ENCODE measurements at places on chromosomes 2 and 18.

DNA sequence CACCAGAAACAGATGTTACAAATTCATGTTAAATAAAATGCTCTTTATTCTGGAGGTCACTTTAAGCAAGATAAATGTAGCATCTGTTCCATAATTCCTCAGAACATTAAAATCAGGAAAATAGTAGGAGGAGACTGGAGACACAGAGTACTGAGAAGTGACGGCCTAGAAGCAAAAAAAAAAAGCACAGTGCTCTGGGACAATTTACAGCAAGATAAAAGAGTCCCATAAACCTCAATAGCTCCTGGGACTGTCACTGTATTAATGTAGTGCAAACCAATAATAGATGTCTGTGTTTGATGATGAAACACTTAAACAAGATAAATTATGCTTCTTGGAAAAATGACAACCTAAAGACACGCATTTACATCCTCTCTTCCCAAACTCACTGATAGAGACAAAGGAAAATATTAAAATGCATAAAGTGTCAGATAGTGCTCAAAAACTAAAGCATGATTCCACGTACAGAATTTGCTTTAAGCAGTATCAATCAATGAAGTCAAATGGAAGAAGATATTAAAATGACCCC lies 338.8 kb upstream of the REG3G start:
- DNase-seq, result no peak

GRCh38 chr2:238846628-238847418 lies 1.1 kb upstream of the TWIST2 start:
- DNase-seq, result peak; percentile 15

- DNase-seq, result no peak
Observed at GRCh38 chr18:48962994-48963561, 12.3 kb upstream of the SMAD7 start.

- DNase-seq, result no peak
Observed at GRCh38 chr18:63433334-63433866, 11.1 kb upstream of the VPS4B start.

- DNase-seq, result no peak
Observed at GRCh38 chr2:192060161-192060560, 134.6 kb downstream of the TMEFF2 start.

- DNase-seq, result no peak
Observed at GRCh38 chr2:231632559-231633142, 40.0 kb downstream of the TEX44 start.

DNA sequence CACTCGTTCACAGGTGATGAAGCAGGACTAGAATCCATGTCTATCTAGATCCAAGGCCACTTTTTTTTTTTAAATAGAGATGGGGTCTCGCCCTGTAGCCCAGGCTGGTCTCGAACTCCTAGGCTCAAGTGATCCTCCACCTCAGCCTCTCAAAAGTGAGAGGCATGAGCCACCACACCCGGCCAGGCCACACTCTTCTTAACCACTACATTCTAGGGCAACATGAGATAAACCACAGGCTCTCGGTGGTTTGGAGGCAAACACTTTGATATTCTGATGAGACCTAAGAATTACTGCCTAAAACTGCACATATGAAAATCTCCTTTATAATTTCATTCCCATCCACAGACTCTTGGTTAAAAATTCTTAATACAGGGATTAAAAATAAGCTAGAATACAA lies 51.8 kb downstream of the USP34 start:
- DNase-seq, result no peak

- peak; percentile 38 for DNase-seq
Observed at GRCh38 chr2:240986787-240987411, 11.5 kb upstream of the SNED1 start.

- DNase-seq, result no peak
Observed at GRCh38 chr2:42421601-42422239, 60.7 kb upstream of the COX7A2L start.

- DNase-seq, result no peak
Observed at GRCh38 chr2:9285921-9286320, 79.3 kb downstream of the ASAP2 start.

- no peak for DNase-seq
Observed at GRCh38 chr18:11514267-11514666, 95.1 kb upstream of the SLC35G4 start.

DNA sequence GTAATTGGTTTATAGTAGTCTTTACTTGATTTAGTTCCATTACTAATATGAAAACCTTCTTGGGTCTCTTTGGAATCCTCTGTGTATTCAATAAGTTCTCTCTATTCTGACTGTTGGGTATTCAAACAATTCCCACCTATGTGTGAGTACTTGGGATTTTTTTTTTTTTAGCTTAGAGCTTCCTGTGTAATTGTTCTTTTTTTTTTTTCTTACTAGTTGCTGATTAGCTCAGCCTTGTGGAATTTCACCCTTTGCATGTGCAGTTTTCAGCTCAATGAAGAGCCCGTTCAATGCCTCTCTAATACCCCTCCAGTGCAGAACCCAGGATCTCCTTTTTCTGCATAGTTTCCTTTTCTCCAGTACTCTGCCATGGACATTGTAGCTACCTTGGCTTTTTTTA lies 339.1 kb upstream of the GALNT5 start:
- DNase-seq, result peak; percentile 67

DNA sequence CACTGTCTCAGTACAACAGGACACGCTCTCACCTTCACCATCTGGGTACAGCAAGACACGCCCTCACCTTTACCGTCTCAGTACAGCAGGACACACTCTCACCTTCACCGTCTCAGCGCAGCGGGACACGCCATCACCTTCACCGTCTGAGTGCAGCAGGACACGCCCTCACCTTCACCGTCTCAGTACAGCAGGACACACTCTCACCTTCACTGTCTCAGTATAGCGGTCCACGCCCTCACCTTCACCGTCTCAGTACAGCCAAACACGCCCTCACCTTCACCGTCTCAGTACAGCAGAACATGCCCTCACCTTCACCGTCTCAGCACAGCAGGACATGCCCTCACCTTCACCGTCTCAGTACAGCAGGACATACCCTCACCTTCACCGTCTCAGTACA lies 109.9 kb upstream of the CTDP1 start:
- no peak for DNase-seq

- no peak for DNase-seq
Observed at GRCh38 chr2:120930864-120931263, 195.2 kb downstream of the GLI2 start.

DNA sequence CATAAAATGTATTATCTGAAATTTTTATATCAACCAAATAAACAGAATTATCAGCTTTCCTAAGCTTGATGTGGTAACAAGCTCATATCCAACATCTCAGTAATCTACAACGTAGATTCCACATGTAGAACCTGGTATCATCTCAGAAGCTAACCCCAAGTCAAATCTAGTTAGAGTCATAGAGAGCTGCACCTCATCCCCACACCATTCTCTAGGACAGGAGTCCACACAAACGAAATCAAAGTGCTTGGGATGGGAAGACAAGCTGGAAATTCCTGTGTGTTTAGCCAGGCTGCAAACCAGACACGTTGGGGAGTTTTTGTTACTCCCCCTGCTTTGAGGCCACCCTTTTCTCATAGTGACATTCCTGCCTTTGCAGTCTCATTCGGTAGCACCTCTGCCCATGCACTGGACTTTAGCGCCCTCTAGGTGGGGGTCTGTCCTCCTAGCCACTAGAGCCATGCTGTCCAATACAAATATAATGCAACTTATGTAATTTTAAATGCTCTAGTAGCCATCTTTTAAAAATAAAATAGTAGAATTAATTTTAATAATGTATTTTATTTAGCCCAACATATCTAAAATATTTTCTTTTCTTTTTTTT lies 28.1 kb upstream of the SATB2 start:
- peak; percentile 67 for DNase-seq

GRCh38 chr2:226426292-226426736 lies 373.3 kb downstream of the IRS1 start:
- DNase-seq, result no peak

GRCh38 chr2:225431105-225431863 lies 31.8 kb downstream of the NYAP2 start:
- no peak for DNase-seq

- no peak for DNase-seq
Observed at GRCh38 chr2:163370169-163370886, 365.5 kb downstream of the FIGN start.

DNA sequence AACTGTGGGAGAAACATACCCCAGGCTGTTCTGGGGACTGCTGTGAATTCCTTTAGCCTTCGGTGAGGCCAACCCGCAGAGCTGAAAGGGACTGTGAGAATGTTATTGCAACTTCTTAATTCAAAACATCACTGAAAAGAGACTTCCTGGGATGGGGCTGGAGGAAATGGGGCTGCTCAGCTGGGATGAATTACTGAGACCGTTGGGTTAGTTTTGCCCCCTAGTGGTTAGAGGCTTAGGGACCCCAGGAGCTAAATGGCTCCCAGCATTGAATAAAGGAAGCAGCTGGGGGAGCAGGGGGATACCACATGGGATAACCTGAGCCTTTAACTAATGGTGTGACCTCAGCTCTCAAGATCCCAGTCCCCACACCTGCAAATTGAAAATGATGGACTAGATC lies 941.1 kb upstream of the FANCL start:
- no peak for DNase-seq

- DNase-seq, result no peak
Observed at GRCh38 chr2:226873051-226873620, 37.3 kb downstream of the RHBDD1 start.

GRCh38 chr2:46387292-46387691 lies 90.1 kb downstream of the EPAS1 start:
- no peak for DNase-seq

GRCh38 chr2:127594116-127594591 lies 51.8 kb upstream of the GPR17 start:
- DNase-seq, result no peak

DNA sequence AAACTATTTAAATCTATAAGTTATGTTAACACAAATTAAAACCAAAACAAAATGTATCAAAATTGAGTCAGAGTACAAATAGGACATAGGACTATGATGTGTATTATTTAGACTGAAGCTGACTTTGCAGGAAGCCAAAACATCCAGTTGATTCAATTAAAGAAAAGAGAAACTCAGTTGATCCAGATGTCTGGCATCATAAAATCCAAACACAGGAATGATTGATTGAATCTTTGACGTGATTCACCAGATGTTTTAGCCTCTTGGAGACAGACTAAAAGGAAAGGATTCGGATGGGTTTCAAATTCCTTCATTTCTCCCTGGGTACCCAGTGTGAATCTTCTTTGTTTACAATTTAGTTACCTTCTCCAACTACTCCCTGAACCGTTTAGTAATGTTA lies 272.9 kb downstream of the IRS1 start:
- no peak for DNase-seq

GRCh38 chr2:186751790-186752189 lies 57.9 kb downstream of the FAM171B start:
- DNase-seq, result no peak

- no peak for DNase-seq
Observed at GRCh38 chr2:34909992-34910705, 1311.0 kb upstream of the FAM98A start.

DNA sequence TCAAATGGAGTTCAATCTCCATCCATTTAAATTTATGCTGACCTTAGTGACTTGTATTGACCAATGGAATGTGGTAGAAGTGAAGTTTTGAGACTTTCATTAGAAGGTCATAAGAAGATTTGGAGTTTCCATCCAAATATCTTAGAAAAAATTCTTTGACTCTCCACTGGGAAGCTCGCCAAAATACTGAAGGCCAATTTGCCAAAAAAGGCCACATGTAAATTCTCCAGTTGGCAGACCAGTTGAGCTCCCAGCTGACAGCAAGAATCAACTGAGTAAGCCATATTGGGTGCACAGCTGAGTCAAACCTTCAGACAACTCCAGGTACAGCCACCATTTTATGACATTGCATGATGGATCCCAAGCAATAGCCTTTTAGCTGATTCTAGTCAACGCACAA lies 228.3 kb upstream of the SETBP1 start:
- DNase-seq, result no peak

DNA sequence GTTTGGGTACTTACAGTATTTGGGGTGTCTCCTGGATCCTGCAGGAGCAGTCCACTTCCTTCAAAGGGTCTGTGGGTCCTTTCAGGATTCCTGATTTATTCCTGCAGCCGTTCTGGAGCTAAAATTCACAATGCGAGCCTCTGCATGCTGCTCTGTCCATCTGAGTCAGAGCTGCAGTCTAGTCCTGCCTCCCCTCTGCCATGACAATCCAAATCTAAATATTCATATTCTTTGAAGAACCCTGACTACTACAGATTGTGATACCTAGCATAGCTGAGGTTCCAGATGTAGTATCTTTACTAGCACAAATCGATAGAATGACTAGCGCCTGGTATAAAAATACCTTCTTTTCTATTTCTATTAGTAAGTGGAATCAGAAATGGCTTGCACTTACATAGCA lies 31.3 kb upstream of the GAREM1 start:
- no peak for DNase-seq

DNA sequence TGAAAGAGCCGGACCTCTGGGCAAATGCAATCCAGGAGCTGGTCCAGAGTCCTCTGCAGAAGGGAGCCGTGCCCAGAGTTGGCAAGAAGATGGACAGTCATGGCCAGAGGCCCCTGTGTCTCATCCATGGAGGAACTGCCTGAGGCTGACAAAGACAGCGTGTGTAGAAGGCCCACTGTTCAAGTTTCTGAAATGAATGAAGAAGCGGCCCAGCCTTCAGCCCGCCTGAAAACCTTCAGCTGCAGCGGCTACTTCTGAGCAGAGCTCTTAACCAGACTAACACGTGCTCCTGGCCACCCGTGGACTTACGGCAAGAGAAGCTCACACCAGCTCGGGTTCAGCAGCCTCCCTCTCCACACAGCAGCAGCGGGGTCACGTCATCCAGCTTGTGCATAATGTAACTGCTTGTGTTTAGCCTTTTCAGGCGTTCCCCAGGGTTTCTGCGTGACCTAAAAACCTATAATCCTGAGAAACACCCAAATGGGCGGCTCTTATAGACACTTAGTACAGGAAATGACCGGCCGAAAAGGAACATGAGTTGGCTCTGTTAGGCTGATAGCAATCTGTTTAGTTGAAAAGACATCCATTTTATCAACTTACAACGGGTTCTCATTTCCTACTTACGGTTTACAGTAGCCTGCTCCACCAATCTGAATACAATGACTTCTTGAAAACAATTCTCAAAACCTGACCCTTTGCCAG lies at the start of gene FAM124B:
Gene FAM124B (minus strand): TSS at position 467 of the 702 bp plus-strand sequence. CDS start 339 bp downstream, at position 128.
- DNase-seq, result peak; percentile 99

- DNase-seq, result no peak
Observed at GRCh38 chr2:213121690-213122089, 29.7 kb downstream of the IKZF2 start.

DNA sequence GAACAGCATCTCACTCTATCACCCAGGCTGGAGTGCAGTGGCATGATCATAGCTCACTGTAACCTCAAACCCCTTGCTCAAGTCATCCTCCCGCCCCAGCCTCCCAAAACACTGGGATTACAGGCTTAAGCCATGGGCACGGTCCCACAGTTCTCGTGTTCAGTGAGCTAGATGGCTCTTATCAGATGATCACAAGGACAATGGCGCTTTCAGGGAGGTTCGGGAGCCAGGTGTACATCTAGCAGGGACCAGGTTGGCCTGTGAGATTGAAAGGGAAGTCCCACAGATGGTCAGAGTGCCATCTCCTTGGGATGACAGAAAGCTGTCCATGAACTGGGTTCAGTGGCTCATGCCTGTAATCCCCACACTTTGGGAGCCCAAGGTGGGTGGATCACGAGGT lies 14.1 kb upstream of the FHOD3 start:
- DNase-seq, result no peak

GRCh38 chr2:121746071-121746578 lies 9.3 kb upstream of the TSN start:
- DNase-seq, result peak; percentile 16
